ENCODE measurements at places on chromosomes 1 and 21.

DNA sequence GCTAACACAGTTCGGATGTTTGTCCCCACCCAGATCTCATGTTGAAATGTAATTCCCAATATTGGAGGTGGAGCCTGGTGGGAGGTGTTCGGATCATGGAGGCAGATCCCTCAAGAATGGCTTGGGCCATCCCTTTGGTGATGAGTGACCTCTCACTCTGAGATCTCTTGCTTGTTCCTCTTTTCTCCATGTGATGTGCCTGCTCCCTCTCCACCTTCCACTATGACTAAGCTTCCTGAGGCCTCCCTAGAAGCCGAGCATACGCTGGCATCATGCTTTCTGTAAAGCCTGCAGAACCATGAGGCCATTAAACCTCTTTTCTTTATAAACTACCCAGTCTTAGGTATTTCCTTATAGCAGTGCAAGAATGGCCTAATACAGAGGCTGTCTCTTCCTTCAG lies 8.1 kb upstream of the PLA2G5 start:
- no peak for DNase-seq
- no peak overlapping the region for H3K4me3 ChIP-seq
- H3K4me1 ChIP-seq, result peaks cover 20% of the 10 kb centered on the region
- H3K36me3 ChIP-seq, result no peaks in the 10 kb centered on the region
- H3K27ac ChIP-seq, result no peak overlapping the region

DNA sequence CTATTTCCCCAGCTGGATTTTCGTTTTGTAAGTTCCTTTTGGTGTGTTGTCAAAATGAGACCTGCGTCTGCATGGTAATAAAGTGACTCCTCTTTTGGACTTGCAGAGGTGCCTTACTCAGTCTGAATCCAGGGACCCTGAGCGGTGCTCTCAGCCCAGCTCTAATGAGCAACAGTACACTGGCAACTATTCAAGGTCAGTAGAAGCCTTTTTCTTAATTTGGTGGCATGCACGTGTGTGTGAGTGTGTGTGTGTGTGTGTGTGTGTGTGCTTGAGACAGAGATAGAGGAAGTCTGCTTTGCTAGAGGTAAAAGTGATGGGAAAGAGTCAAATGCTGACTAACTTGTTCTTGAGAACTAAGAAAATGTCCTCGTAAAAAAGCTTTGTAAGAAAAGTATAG lies 105.4 kb downstream of the CD247 start:
- no peaks in the 10 kb centered on the region for H3K4me1 ChIP-seq
- no peak for DNase-seq
- no peaks in the 10 kb centered on the region for H3K27me3 ChIP-seq
- H3K36me3 ChIP-seq, result no peaks in the 10 kb centered on the region
- no peak overlapping the region for H3K27ac ChIP-seq
- no peak overlapping the region for H3K4me3 ChIP-seq

DNA sequence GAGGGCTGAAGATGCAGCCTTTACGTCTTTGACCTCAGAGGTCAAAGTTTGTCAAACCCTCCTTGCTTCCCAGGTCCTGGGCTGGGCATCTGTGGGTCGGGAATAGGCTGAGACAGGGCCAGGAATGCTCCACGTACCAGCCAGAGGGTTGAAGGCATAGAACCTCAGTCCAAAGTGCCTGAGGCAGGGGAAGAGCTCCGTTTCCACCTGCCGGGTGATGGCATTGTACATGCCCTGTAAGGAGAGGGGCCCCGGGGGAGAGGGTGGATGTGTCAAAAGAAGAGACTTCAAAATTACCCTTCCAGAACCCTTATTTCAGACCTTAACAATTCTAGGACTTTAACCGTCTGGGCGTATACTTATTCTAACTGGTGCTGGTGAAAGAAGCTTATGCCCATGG lies 3.7 kb downstream of the AKR7A3 start:
- no peaks in the 10 kb centered on the region for H3K27me3 ChIP-seq
- peaks cover 25% of the 10 kb centered on the region for H3K4me1 ChIP-seq
- H3K4me3 ChIP-seq, result no peak overlapping the region

GRCh38 chr1:172781513-172782140 lies 122.7 kb downstream of the FASLG start:
- no peaks in the 10 kb centered on the region for H3K27me3 ChIP-seq
- H3K4me3 ChIP-seq, result no peak overlapping the region
- no peaks in the 10 kb centered on the region for H3K36me3 ChIP-seq
- H3K4me1 ChIP-seq, result peaks cover 9% of the 10 kb centered on the region
- no peak overlapping the region for H3K27ac ChIP-seq
- DNase-seq, result no peak
